GM13977 (cell line): ENCODE measurements at places on chromosomes 3 and 15.

- no peak for DNase-seq
Observed at GRCh38 chr3:12797892-12798558, 1.5 kb downstream of the CAND2 start.

DNA sequence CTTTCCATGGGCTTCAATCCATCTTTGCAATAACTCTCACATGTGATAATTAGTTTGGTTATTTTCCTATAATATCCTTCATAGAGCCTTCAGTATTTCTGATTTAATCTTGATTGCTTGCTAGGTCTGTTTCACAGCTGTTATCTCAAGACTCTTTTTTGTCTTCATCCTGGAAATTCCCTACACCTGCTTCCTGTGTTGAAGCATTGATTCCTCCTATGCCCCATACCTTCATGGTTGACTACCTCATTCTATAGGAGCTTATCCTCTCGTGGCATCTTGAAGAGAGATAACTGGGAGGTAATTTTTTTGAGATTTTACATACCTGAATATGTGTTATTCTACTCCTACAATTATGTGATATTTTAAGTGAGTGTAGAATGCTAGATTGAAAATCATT lies 26.7 kb downstream of the PIK3CA start:
- no peak for DNase-seq

- DNase-seq = no peak
Observed at GRCh38 chr3:99918715-99919114, 101.1 kb downstream of the CMSS1 start.

- no peak for DNase-seq
Observed at GRCh38 chr3:31947671-31948091, 33.4 kb downstream of the OSBPL10 start.

GRCh38 chr3:156300929-156301840 lies 180.8 kb downstream of the KCNAB1 start:
- DNase-seq = no peak

- DNase-seq = peak; percentile 12
Observed at GRCh38 chr3:28081533-28081947, 159.9 kb upstream of the CMC1 start.

GRCh38 chr15:52020221-52021085 lies 1.4 kb downstream of the MAPK6 start:
- DNase-seq = no peak

GRCh38 chr3:184236033-184236410 lies 6.6 kb downstream of the VWA5B2 start:
- DNase-seq = peak; percentile 9

- no peak for DNase-seq
Observed at GRCh38 chr3:157755233-157755632, 252.0 kb upstream of the VEPH1 start.

- DNase-seq = no peak
Observed at GRCh38 chr3:64856106-64856505, 168.3 kb upstream of the ADAMTS9 start.

DNA sequence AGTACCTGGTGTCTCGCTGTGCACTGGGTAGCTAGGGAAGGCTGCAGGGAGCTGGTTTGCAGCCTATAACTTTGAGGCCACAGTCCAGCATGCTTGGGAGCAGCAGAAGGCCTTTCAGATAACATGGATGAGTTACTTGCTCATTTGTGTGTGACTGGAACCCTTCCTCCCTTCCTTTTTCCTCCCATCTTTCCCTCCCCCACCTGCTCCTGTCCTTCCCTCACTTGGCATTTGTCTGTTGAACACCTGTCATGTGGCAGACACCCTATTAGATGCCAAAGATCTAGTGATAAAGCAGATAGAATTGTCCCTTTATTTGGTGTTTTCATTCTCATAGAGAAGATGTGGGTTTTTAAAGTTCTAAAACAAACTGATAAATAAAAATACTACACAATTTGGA lies 71.6 kb downstream of the LRTM1 start:
- DNase-seq = no peak

GRCh38 chr3:125332504-125332903 lies 42.6 kb downstream of the ZNF148 start:
- no peak for DNase-seq

GRCh38 chr3:101936419-101937356 lies 87.4 kb downstream of the NFKBIZ start:
- peak; percentile 79 for DNase-seq

- DNase-seq = peak; percentile 71
Observed at GRCh38 chr15:51649659-51650521, 27.3 kb upstream of the DMXL2 start.

DNA sequence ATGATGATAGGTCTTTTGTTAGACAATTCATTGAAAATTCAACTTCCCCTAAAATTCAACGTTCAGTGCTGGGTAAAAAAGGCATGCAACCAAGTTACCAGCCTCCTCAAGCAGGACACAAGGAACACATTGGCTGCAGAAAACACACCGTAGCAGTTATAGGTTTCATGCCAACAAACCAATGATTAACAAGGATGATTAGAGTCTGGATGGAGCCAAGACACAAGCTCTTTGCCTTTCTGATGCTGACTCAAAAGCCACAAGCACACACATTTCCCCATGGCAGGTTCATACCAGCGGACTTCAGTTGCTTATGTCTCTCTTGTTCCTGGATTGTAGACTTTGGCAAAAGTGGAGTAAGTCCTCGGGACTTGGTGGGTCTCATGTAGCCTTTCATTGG lies 105.8 kb downstream of the DHX30 start:
- no peak for DNase-seq

DNA sequence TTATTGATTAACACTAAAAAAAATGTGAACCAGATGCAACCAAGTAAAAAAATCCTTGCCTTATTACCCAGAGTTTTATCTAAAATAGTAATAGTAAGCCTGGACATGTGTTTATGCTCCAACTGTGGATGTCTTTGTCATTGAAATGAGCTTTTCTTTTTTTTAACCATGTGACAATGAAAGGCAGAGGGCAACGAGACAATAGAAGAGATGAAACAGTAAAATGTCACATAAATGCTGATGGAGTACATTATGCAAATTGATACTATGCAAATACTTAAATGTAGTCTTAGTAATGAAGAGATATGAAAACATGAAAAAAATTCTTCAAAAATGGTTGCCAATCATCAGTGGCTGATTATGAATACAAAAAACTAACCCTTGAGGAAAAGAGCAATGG lies 20.5 kb upstream of the CHMP2B start:
- no peak for DNase-seq

GRCh38 chr15:58463815-58464650 lies 32.2 kb downstream of the LIPC start:
- DNase-seq = no peak

- DNase-seq = no peak
Observed at GRCh38 chr3:68880632-68881031, 51.7 kb downstream of the TAFA4 start.

DNA sequence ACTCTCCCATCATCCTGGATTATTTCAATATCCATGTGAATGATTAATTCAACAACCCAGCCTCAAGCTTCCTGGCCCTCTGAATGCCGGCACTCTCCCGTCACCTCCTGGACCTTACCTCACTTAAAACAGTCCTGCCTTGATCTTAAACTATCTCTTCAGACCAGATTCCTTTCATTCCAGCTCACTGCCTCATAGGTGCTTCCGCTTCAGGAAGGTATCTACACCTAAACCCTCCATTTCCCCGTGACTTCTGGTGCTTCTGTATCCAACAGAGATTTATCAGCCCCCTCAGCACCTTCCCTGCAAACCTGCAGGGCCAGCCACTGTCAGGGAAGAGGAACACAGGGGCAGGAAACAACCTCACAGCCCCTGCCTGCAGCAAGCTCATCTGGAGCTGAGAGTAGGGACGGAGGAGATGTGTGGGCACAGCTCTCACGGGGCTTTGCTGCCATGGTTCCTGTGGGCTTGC lies 98.9 kb upstream of the TJP1 start:
- DNase-seq = no peak

DNA sequence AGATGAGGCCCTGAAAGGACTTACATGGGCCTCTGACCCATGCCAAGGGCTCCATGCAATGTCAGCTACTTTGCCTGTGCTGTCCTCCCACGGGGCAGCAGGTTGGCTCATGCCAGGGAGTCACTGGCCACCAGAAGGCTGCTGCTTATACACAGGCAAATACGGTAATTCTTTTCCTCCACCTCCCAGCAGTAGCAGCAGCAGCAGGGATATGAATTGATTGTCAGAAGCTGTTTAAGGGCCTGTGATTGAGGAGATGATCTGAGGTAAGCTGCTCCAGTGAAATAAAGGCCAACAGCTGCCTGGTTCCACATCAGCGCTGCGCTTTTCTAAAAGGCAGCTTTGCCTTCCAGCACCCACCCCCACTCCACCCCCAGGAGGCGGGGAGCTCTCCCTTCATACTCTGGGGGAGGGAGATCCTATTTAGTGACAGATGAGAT lies 250.5 kb downstream of the SHQ1 start:
- DNase-seq = no peak

- DNase-seq = no peak
Observed at GRCh38 chr15:98960555-98961050, 47.0 kb downstream of the PGPEP1L start.

GRCh38 chr15:96369825-96370621 lies 39.5 kb downstream of the NR2F2 start:
- no peak for DNase-seq

DNA sequence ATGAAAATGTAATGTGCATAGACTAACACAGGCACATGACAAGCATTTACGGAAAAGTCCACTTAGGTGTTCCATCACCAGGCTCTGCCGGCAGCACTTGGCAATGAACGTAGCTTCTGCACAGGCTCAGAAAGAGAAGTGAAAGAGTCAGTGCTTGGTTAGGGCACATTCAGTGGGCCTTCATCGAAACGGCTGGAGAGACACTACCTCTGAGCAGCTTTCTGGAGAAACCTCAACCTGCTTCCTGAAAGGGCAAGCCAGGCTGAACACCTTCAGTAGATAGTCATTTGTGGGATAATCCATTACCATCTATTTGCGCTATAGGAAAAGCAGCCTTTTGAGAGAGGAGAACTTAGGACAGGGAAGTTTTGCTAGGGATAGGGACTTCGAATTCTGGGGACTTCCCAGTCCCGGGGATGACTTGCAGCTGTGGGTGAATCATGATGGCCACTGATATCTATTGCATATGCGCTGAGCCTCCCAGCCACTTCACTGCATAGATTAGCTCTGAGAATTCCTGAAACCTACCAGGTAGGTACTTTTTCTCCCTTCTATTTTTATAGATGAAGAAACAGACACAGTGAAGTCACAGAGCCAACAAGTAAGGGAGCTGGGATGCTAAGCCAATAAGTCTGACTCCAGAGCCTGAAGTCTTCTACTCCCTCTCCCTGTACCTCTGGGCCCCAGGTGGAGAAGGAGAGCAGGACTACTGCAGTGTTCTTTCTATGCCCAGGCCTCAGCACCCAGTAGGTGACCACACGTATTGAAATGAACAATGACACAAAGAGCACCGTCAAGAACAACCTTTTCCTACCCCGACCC lies 4.2 kb upstream of the SH2D7 start:
- no peak for DNase-seq

GRCh38 chr3:144466114-144466513 lies 494.5 kb downstream of the DIPK2A start:
- no peak for DNase-seq

DNA sequence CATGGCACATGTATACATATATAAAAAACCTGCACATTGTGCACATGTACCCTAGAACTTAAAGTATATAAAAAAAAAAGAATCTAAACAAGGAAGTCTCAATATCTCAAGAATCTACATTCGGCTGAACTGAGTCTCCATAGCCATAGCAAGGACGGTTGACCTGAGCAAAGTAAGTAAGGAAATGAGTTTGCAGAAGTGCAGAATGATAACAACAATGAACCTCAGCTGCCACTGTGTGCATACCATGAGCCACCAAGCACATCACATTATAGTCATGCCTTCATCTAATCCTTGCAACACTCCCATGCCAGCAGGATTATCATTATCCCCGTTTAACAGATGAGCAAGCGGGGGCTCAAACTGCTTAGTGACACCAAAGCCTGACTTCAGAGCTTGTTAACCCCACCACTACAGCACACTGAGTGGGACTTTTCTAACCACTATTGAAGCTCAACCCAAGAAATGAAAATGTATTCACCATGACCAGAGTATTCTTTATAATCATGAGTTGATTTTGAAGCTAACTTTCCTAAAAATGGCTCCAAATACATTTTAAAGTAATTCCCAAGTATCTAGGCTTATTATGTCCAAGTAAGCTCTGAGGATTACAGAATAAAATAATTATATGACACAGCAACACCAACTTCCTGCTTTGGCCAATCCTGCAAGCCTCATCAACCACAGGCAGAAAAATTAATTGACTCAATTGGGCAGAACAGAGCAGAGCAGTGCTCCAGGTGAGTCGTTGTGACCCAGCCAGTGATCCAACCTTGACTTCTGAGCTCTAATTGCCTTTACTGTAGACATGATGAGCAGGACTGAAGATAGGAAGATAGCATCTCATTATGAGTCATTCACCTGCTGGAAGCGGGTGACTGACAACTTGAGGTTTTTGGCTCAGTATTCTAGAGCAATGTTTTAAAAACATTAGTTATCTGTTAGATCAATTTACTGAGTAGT lies 47.3 kb upstream of the IL12A start:
- no peak for DNase-seq

DNA sequence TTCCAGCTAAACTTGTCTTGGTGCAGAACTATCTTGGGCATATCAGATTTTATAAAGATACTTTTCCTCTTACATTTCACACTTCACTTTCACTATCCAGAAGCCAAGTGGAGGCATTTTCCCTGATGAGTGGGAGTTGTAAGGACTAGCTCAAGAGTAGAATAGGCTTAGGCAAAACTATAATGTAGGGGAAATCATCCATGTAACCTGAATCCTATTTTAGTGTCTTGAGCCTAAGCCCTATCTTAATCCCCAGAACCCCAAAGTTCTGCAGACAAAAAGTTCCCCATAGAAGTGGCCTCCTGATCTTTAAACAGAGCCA lies 42.2 kb upstream of the CD47 start:
- DNase-seq = no peak

DNA sequence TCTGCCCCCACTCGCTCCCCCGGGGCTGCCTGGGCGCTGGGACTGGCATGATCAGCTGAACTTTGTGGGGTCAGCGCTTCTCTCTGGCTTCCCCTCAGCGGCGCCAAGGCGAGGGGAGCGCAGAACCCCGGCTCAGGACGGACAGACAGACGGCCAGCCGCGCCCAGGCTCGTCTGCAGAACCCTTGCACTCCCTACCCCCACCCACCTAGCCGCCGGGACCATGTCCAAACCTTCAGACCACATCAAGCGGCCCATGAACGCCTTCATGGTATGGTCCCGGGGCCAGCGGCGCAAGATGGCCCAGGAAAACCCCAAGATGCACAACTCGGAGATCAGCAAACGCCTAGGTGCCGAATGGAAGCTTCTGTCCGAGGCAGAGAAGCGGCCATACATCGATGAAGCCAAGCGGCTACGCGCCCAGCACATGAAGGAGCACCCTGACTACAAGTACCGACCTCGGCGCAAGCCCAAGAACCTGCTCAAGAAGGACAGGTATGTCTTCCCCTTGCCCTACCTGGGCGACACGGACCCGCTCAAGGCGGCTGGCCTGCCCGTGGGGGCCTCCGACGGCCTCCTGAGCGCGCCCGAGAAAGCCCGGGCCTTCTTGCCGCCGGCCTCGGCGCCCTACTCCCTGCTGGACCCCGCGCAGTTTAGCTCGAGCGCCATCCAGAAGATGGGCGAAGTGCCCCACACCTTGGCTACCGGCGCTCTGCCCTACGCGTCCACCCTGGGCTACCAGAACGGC lies 621 bp downstream of the SOX14 start:
- peak; percentile 24 for DNase-seq

- no peak for DNase-seq
Observed at GRCh38 chr15:67914537-67915460, 75.0 kb upstream of the RNU6-1 start.
